ENCODE measurements at places on chromosomes 7 and 10.

- no peak for DNase-seq
Observed at GRCh38 chr7:7816084-7816483, 97.7 kb upstream of the RPA3 start.

DNA sequence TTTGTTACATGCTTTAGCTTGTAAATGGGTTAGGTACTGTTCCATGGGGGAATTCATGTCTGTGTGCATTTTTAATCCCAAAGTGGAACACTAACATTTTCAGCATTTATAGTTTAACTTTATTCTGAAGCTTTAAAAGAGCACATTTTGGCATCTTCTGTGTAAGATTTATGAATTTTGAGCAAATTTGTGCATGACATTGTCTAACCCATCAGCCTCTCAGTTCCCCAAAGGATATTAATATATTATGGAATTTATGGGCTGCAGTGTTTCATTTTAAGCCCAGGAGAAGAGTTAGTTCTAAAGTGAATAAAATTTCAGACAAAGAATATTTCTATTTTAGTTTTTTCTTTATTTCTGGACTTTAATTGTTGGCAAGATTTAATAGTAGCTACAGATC, 421.4 kb downstream of the PLXDC2 start:
- no peak for DNase-seq

GRCh38 chr7:139784648-139785047, 6.8 kb upstream of the HIPK2 start:
- DNase-seq, result no peak

- no peak for DNase-seq
Observed at GRCh38 chr7:105079348-105079747, 65.3 kb downstream of the KMT2E start.

GRCh38 chr10:99431190-99431760, 851 bp upstream of the GOT1 start:
- no peak for DNase-seq

DNA sequence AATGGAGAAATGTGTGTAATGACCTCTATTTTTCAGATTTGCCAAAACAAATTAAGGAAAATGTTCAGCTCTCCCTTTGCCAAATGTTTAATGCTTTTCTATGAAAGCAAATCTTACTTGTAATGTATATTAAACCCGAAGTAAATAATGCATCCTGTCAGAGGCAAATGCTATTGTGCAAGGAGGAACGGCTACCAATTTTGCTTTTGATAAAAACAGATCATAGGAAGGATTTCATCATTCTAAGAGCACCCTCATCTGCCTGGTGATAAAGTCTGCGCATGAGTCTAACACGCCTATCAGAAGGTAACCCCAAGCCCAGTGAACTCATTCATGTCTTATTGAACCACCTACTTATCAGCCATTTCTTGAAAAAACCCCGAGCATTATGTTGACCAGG, 412.4 kb upstream of the MKI67 start:
- no peak for DNase-seq

- DNase-seq, result no peak
Observed at GRCh38 chr7:7581531-7582179, 15.0 kb downstream of the MIOS start.

DNA sequence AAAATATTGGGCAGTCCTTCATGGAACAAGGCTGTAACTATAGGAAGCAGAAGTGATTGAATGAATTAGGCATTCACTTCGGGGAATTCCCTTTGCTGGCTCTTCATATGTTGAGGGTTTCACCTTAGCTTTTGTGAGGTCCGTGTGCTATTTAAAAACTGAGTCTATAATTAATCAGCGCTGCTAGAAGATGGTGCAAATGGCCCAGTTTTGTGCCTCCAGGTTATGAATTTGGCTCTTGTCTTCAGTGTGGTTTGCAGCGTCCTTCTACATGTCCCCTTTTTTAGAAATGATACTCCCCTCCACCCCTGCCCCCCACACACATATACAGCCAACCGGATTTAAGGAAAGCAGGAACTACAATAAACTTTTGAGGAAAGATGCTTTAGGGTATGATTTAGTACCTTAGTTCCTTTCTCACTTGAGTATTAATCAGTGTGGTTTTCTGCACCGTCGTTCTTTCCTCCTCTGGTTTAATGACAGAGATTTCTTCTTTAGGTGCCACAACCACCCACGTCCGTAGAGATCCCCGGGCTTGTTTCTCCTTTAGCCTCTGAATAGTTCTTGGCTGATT, 110.6 kb upstream of the SAMD8 start:
- peak; percentile 39 for DNase-seq

DNA sequence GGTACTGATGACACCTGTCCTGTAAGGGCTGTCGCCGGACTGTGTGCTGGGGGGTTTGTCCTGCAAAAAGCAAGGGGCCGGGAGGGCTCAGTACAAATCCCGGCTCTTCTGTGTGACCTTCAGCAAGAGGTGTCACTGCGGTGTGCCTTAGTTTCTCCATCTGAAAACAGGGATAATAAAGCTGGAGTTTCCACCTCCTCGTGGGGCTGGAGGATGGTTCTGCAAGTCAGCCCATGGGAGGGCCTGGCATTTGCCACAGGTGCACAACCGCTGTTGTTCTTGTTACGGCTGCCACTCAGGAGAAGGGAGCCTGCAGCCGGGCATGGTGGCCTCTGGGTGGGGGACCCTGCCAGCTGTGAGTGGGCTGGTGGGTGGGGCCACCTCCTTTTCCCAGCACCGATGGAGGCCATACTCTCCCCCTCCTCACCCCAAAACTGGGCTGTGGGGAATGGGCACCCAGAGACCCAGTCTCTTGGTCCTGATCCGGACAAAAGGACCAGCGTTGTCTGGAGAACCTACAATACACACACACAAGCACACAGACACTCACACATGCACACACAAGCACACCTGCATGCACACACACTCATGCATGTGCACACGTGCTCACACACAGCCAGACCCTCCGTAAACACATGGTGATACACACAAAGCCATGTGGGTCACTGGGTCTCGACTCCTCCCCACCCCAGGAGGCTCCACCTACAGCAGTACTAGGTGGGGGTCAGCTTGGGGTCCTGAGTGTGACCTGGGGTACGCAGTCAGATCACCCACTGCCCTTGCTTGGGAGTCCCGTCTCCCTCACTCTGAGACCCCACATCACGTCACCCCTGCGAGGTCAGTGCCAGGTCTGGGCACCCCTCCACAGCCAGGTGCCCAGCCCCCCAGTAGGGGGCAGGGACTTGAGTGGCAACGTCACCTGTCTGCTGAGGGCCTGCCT, 34.1 kb downstream of the ELFN1 start:
- DNase-seq, result no peak

DNA sequence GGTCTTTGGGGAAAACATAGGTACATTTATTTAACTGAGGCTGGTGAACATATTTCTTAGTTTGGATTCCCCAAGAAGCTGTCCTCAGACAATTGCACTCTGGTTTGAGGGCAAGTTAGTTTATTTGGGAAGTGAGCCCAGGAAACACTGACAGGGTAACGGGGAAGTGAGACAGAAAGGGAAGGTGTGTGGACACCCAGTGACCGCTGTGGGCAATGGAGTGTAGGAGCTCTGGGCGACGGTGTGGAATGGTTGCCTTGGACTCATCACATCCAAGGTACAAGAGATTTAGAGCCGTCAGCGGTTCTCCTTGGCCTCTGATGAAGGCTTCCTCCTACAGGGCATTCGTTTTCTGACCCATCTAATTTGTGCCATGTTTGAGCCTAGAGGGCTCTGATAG, 7.1 kb downstream of the MRC1 start:
- DNase-seq, result no peak

DNA sequence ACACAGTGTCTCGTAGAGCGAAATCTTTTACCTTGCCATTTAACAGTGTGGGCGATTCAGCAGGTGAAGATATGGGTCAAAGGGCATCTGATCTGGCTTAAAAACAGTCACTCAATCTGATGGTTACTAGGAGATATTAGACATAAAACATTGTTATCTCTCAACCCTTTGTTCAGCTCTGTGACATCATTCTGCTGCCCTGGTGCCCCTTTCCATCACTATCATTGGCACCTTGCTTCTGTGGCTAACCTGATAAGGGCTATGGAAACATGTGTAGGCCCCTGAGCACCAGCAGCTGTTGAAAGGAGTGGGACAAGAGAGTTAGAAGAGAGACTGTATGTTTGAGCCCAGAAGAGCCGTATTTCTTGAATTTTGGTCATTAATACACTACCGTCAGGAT, 650.3 kb downstream of the PHTF2 start:
- DNase-seq, result no peak

- DNase-seq, result no peak
Observed at GRCh38 chr7:84368122-84368521, 173.5 kb upstream of the SEMA3A start.

DNA sequence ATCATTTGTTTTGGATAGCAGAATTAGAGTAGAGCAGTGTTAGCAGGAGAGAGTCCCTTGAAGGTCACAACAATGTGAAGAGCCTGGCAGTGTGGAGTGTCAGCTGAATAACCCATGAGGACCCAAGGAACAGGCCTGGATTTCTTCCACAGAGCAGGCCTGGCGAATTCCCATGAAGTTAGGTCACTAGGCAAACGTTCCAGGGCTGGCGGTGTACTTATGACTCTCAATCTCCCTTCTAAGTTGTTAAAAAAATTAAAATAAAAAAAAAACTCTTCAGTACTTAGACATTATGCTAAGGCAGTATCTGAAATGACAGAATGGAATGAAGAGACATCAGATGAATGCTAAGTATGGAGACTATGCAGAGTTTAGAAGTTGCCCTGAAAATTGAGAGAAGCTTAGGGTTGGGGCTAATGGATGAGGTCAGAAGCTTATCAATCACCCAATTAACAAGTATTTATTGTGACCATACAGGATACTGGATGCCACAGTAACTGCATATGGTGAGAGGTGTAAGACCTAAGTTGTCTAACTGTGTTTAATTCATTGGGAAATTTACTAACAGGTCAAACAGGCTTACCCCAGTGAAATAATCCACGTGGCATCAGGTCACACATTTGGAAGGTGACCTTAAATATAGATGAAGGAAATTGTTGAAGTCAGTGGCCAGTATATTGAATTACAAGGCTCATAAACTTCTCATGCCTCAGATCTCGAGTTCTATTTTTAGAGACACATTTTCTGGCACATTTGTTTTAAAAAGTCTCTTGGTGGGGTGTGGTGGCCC, 126.2 kb upstream of the NRP1 start:
- no peak for DNase-seq

GRCh38 chr10:17622061-17622460, 4.9 kb upstream of the HACD1 start:
- DNase-seq, result no peak

- peak; percentile 71 for DNase-seq
Observed at GRCh38 chr7:155380221-155380861, 77.6 kb upstream of the EN2 start.

- no peak for DNase-seq
Observed at GRCh38 chr7:2800220-2800930, 43.7 kb downstream of the GNA12 start.

- no peak for DNase-seq
Observed at GRCh38 chr10:97898429-97898828, 48.8 kb downstream of the GOLGA7B start.

- DNase-seq, result no peak
Observed at GRCh38 chr10:119796039-119796438, 70.2 kb downstream of the INPP5F start.

DNA sequence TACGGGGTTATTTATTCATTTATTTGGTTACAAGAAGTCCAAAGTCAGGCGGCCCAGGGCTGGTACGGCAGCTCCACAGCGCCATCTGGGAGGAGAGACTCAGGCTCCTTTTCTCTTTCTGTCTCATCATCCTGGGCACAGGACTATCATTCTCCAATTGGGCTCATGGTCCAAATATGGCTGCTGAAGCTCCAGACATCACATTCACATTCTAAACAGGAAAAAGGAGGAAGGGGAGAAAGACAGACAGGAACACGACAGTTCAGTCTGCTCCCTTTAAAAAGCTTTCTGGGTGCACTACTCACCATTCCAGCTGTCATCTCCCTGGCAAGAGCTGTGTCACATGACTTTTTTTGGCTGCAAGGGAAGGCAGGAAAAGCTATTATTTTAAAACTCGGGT, 74.4 kb upstream of the PDZD8 start:
- no peak for DNase-seq

- DNase-seq, result peak; percentile 82
Observed at GRCh38 chr10:113680190-113681111, 739 bp downstream of the CASP7 start.

GRCh38 chr7:131110297-131111080, 217.2 kb upstream of the MKLN1 start:
- DNase-seq, result no peak

GRCh38 chr7:66303454-66304155, 98.5 kb downstream of the TPST1 start:
- DNase-seq, result no peak
